ENCODE measurements at places on chromosomes 2 and 18.
A peak's percentile ranks its signal among the peaks of the same experiment; 100 is the strongest.

DNA sequence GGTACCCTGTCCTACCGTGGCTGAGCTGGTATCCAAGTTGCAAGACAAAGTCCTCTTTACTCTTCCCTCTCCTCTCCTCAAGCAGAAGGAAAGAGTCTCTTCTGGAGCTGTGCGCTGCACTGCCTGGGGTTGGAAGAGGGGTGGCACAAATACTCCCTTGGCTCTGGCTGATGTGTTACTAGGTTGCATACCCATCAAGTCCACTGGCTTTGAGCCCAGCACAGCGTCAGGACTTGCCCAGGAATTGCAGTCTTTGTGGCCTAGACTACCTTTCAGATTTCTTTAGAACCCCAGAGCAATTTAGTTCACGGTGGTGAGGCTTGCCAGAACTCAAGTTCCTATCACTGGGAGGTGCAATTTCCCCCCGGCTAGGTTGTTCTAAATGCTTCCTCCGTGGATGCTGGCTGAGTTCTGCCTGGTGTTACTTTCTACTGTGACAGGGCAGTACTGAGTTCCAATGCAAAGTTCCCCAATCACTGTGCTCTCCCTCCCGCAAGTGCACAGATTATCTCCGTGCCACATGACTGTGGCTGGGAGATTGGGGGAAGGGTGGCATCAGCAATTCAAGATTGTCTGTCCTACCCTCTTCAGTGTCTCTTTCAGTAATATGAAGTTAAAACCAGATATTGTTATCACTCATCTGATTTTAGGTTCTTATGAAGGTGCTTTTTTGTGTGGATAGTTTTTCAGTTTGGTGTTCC, 13.4 kb downstream of the MYO3B start:
- DNase-seq, result no peak

DNA sequence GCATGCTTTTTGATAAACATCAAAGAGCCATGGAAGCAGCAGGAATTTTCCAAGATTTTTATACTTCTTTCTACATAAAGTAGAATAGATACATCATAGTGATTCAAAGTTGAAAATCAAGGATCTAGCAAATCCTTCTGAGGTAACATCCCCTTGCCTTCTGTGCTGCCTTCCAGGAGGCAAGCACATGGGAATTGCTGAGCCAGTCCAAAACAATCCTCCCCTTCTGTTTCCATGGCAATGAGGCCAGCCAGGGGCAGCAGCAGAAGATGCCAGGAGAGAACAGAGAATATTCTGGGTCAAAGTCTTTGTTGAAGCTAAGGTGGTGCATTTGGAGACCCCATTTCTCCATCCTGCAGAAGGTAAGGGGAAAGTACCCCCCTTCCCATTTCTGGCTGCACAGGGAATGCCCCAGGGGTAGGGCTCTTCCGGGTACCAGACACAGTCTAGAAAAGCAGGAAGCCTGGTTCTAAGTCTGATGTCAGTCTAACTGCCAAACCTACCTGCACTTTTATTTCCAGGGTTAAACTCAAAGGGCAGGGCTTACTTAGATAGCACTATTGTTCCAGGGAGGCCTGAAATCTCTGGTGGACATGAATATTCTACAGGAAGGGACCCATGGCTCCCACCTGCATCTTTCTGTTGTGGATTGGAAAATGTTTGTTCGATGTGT, 22.1 kb downstream of the CENPA start:
- no peak for DNase-seq

GRCh38 chr2:108268001-108268400, 20.7 kb upstream of the SULT1C2 start:
- DNase-seq, result no peak

GRCh38 chr2:241863536-241863954, 4.9 kb upstream of the PDCD1 start:
- DNase-seq, result no peak

- no peak for DNase-seq
Measured at GRCh38 chr2:62396880-62397279, 109.1 kb downstream of the TMEM17 start.

DNA sequence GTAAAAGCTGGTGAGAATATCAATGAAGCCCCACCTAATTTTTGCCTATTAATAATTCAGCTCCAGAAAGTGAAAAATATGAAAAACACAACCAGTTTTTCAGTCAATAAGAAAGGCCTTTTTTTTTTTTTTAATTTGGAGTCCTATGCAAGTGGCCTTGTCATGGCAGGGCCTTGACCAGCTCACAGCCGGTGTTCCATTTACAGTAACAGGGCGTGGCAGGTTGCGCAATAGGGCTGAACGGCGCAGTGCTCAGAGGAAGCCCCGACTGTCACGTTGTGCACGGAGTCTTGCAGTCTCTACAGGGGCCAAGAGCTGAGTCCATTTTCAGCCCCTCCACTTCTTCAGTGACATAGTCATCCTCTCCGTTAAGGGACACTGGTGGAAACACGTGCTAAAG, 184.1 kb upstream of the FN1 start:
- DNase-seq, result peak; percentile 88

DNA sequence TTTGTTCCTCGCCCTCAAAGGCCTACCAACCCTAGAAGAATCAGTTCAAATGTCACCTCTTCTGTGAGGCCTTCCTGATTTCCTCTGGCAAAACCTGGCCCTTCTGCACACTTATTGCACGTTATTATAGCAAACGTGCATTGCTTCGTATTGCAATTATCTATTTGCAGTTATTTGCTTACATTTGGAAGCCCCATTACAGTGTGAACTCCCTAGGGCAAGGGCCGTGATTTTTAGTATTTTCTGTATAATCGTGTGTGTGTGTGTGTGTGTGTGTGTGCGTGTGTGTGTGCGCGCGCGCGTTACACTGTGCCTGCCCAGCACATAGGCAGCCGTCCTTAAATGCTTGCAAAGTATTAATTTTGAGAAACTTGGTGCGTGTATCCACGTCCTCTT, 460 bp upstream of the SEMA4F start:
- no peak for DNase-seq

Data from NCI-H748 treated with DMSO at 0.1 percent for 48 hours (cell line).